A549 treated with GW870086 at 1 μM for 4 hours (cell line): ENCODE measurements at places on chromosomes 4 and X. TPM values are rescaled to one million over a fixed set of nuclear protein-coding genes. Genes with fewer than 3 reads are reported as not detected.

Gene RNF175
- not detected in 5 replicates for total RNA-seq

Gene ERVMER34-1
- total RNA-seq = 0.27 to 0.56 TPM (median 0.37 TPM) in 5 replicates

Gene YIPF7
- total RNA-seq = not detected in 5 replicates

Gene CCDC158
- not detected in 5 replicates for total RNA-seq

Gene TCEAL9
- total RNA-seq = 89.6 to 159 TPM (median 93.4 TPM) in 5 replicates

Gene PPP2R2C
- total RNA-seq = 29.0 to 39.1 TPM (median 34.8 TPM) in 5 replicates

Gene NUDT11
- 2.6 to 3.0 TPM (median 2.8 TPM) in 5 replicates for total RNA-seq

Gene CYP4V2
- 2.7 to 3.8 TPM (median 3.4 TPM) in 5 replicates for total RNA-seq

Gene SSX3
- not detected in 5 replicates for total RNA-seq

Gene DBET
- total RNA-seq = not detected in 5 replicates

Gene C4orf50
- not detected in 5 replicates for total RNA-seq

Gene HHIP
- 0.47 to 1.3 TPM (median 0.78 TPM) in 5 replicates for total RNA-seq

Gene BGN
- total RNA-seq = 0.07 TPM in 1 of 5 replicates, not detected in the others

Gene HTR2C
- not detected in 5 replicates for total RNA-seq

Gene PLP1
- total RNA-seq = not detected in 5 replicates
